Fibroblast of lung (primary cell): ENCODE measurements at places on chromosomes 5 and 9.

DNA sequence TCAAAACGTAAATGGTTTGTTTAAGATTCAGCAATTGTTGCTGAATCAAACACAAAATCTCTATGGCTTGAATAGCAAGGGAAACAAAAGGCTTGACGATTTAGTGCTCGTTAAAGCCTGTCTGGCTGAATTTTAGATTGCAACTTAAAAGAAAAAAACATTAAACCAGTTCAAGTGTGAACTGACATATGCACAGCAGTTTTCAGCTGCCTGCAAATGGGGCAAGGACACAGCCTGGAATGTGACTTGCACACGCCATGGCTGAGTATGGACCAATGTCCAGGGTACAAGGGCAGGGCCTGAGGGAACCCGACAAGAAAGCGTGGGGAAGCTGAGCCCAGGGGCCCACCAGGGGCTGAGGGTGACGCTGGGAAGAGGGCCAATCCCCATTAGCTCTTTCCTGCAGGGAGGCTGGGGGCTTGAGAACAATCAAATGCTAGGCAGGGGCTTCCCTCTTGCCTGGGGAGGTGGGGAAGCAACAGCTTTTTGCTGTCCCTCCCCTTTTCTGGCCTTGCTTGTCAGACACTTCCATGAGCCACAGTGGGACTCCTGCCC, 89.6 kb upstream of the LRRTM2 start:
- no peak for DNase-seq

DNA sequence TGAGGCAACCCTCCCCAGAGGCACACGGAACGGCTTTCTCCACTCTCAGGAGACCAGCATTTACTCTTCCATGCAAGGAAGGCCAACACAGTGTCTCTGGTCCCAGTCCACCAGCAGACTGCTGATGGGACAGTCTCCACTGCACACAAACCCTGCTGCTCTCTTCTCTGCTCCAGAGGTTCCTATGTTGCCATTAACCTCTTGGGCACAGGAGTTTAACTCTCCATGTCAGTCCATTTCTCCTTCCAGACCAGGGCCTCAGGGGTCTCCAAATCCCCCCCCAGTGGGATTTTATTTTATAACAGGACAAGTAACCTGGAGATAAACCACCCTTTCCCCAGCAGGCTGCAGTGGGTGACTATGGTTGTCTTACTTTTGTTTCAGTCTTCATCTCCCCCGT, 452.5 kb downstream of the GADD45G start:
- DNase-seq: no peak

DNA sequence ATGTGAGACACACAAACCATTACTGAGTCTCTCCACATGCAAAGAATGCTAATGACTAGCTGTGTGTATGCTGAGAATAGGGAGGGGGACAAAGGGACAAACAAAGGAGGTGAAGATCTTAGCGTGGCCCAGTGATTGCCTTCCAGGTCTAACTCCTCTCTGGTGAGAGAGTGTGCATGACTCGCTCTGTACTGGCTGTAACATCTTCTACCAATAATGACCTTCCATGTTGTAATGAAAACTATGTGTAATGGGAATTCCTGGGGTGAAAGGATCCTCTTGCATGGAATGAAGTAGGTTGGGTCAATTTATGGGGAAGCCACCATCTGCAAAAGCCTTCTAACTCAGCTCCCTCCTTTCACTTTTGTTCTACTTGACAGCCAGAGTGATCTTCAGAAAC, 24.4 kb upstream of the GPR151 start:
- peak; percentile 49 for DNase-seq

DNA sequence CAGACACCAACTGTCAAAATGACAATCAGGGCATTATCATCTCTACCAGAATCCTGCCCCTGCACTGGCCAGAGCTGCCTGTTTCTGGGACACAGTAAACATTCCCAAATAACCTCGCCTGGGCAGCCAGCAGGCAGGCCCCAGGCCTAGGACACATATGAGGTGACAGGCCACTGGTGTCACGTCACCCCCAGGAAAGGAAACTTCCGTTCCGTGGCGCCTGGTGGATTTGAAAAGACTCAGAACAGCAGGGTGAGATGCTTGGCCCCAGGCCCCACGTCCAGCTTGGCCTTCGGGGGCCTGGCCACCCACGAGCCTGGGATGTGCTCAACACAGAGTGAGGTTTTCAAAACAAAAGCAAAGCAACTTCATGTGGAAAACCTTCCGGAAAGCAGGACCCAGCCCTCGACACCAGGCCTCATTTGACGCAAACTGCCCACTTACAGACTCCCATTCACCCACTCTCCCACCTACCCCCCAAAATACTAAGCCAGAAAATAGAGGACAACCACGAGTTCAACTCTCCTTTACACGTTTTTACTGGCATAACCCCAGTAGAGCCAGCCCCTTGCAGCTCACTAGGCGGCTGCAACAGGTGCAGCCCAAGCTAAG, 1.2 kb downstream of the SEMA4D start:
- DNase-seq: no peak

DNA sequence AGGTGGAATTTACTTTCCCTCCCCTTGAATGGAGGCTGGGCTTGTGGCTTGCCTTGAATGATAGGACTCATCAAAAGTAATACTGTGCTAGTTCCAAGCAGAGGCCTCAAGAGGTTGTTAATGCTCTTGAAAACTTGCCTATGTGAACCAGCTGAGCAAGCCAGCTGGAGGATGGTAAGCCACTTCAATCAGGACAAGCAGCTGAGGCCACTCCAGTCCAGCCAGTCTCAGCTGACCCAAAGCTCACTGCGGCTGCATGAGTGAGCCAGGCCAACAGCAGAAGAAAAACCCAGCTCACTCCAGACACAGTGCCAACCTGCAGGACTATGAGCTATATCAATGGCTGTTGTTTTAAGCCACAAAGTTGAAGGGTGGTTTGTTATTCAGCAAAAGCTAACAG, 182.8 kb downstream of the MCTP1 start:
- peak; percentile 37 for DNase-seq

- DNase-seq: no peak
These were observed 442.9 kb downstream of the DTWD2 start for GRCh38 chr5:118545470-118545869.

DNA sequence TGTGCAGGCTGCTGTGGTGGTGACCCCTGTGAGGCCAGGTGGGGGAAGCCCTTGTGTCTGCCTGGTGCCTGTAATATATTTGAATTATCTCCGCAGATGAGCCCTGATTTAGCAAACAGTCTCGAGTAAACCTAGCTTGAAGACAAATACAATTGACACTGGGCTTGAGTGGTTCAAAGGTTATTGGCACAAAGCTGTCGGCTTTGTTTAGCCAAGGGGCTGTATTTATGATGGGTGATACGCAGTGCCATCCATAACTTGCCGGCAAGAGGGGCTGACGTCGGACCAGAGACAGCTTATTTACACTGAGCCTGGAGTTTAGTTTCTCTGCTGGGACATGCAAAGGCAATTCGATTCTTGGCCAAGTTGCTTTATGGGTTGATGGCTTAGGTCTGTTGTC, 20.0 kb upstream of the PITX1 start:
- DNase-seq: no peak

DNA sequence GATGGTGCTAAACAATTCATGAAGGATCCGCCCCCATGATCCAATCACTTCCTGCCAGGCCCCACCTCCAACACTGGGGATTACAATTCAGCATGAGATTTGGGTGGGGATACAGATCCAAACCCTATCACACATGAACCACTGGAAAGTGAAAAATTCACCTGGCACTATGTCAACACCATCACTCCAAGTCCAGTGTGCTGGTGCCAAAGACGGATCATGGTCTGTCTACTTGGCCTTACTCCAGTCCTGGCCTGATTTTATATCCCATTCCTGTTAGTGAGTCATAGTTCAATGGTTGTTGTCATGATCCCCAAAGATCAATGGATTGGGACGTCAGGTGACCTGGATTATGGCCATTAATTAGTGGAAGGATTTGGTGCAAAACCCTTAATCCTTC, 147.4 kb upstream of the RPS23 start:
- peak; percentile 60 for DNase-seq
